Jurkat, Clone E6-1 (cell line): ENCODE measurements at places on chromosomes 2 and 18.
A peak's percentile ranks its signal among the peaks of the same experiment; 100 is the strongest.

DNA sequence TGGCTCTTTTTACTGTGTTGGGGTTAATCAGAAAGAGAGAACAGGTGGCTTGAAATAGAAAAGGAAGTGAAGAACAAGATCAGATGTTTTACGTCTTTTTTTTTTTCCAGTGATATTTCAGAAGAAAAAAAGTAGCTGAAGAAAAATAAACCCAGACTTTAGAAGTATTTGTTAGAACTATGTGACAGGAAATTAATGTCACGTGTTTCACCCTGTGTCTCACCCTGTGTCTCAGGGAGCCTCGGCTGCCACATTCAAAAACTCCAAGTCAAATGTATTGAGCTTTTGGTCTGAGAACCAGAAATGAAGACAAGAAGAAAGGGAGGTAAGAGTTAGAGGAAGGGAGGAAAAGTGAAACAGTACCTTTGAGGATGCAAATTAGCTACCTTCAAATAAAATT lies 38.0 kb downstream of the AKAIN1 start:
- peak; percentile 48 for DNase-seq

- no peak for DNase-seq
Measured at GRCh38 chr2:175034716-175035115, 29.5 kb upstream of the CHN1 start.

GRCh38 chr2:116133381-116133942 lies 1681.0 kb upstream of the DDX18 start:
- DNase-seq = no peak

DNA sequence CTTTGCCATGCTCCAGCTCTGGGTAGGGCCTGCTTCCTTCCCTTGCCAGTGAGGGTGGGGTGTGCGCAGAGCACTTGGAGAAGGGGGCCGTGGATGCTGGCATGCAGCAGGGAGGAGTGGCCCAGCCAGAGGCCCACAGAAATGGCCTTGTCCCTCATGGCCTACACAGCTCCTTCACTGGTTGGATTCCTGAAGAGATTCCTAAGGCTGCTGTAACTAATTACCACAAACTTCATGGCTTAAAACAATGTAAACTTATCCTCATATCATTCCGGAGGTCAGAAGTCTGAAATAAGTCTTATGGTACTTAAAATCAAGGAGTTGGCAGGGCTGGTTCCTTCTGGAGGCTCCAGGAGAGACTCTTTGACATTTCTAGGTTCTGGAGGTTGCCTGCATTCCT lies 195.2 kb downstream of the GLI2 start:
- DNase-seq = no peak

DNA sequence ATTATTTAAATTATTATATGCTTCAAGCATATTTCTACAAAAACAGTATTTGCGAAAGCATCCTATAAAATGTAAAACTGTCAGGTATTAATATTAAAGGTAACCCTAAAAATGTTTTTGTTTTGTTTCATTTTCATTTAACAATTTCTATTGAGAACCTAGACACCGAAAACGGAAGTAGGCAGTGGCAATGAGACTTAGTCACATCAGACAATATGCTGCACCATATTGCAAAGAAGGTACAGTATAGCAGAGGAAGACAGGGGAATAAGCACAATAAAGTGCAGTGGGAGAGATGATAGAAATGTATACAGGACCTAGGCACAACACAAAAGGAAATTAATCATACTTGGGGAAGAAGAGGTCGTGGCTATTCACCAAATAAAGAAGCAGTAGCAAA lies 12.2 kb downstream of the SCN1A start:
- DNase-seq = no peak

DNA sequence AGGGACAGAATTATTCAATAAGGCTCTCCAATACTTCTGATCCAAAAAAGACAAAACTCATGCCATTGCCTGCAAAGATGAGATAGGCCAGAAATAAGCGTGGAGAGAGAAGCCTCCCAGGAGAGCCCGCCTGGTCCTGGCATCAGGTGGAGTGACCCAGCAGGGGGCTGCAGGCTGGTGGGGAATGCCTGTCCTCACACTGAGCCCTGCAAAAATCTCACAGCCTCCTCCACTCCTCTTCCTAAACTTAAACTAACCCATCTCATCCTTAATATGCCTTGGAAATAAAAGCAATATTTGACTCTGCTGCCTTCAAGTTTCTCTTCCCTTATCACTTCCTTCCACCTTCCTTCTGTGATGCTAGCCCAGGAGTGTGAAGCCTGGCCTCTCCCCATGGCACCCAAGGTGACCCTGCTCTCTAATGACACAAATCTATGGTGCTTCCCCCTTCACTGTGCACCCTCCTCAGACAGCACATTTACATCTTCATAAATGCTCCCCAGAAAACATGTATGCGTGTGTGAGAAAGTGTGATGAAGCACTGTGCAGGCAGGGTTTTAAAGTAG lies 218.4 kb downstream of the ANAPC1 start:
- DNase-seq = no peak

GRCh38 chr2:191362841-191363240 lies 117.6 kb downstream of the MYO1B start:
- DNase-seq = no peak

DNA sequence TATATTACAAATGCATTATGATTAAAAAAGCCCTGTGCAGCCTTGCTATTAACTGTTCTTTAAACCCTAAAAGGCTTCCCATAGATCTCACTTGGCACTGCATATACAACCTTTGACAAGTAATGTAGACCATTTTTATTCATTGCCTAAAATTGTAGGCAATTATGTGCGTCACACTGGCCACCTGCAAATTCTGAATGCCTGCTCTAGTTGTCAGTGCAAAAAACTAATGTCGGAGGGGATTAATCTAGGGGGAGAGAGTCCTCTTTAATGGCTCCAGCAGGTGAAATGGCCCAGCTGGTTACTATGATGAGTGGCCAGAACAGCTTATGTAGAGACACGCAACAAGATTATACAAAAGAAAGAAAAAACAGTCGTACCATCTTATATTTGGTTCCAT lies 123.2 kb downstream of the OLA1 start:
- DNase-seq = no peak

- DNase-seq = no peak
Measured at GRCh38 chr2:164755952-164756351, 85.7 kb downstream of the COBLL1 start.

GRCh38 chr18:76410660-76411417 lies 84.2 kb downstream of the ZNF516 start:
- no peak for DNase-seq

- DNase-seq = no peak
Measured at GRCh38 chr2:241461693-241462677, 46.4 kb downstream of the STK25 start.

DNA sequence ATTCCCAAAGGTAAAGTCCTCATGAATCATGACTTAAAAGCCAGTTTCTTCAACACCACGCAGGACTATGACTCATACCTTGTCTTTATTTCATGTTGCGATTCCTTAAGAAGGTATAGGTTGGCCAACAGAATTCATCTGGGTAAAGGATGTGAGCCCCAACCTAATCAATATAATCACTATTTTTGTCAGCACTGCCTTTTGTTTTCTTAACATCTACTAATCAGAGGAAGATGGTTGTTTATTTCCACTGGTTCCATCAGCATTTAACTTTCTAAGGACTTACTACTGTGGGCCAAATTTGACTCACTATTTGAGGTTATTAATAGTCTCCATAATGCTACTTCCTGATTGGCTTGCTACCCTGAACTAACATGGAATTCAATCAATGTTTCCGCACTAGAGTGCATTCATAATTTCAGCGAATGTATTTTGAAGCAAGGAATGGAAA lies 78.6 kb downstream of the SCG2 start:
- no peak for DNase-seq

DNA sequence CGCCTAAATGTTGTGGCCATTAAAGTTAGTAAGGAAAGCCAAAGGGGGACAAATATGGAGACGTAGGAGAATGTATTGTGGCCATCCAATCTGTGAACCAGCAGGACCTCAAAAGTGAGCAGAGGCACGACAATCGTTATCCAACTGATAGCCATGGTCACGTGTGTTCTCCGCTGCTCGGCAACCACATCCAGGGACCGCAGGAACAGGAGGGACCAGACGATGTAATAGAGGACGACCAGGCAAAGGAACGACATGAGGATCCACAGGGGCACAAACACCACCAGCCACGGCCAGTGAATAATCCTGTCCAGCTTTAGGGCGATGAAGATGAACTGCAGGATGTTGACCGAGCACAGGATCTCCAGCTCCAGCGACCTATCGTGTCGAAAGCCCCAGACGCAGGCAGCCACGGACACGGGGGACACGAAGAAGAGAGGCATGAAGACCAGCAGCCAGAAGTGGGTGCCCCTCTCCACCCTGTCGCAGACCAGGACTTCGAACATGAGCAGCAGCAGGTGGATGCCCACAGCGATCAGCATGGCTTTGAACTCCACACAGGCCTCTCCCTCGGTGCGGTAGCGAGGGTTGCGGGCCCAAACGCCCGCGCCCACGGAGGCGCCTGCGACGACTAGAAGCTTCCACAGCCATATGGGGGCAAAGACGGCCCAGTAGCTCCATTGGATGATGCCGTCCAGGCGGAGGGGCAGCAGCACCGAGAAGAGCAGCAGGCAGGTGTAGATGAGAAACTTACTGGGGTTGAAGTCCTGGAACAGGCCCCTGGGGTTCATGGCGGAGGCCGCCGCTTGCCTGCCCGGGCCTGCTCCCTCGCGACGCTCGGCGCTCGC lies 790 bp downstream of the TMEM185B start:
- no peak for DNase-seq

- DNase-seq = no peak
Measured at GRCh38 chr2:174777347-174778084, 13.2 kb upstream of the CHRNA1 start.

DNA sequence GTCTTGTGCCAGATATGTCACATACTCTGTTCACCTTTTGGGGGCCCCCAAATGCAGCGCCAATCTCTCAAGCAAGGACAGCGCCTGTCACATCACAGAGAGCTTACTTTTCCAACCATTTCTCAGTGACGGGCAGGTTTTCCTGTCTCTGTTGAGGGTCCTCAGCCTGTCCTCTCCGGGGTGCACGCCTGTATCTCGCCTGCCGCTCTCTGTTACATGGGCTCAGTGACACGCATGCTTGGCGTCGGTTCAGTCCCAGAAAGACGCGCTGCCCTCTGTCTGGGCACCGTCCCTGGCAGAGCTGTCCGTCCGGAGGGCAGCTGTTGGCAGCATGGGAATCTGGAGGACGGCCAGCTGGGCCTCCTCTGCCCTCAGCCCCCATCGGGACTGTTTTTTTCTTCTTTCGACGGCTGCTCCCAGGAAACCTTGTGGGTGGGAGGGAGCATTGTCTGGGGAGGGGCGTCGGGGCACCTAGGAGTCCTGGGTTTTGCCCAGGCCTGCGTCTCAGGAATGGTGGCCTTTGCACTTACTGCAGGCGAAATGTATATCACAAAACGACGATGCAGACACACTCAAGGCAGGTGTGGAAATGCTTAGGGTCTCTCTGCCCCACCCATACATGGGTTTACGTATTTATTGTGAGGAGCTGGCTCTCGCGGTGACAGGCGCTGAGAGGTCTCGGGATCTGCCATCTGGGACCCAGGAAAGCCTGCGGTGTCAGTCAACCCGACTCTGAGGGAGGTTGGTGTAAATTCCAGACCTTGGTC lies 30.9 kb downstream of the RTP5 start:
- DNase-seq = no peak

- no peak for DNase-seq
Measured at GRCh38 chr2:3986063-3986462, 282.7 kb downstream of the DCDC2C start.

- DNase-seq = no peak
Measured at GRCh38 chr18:45056926-45057325, 376.2 kb downstream of the SETBP1 start.

DNA sequence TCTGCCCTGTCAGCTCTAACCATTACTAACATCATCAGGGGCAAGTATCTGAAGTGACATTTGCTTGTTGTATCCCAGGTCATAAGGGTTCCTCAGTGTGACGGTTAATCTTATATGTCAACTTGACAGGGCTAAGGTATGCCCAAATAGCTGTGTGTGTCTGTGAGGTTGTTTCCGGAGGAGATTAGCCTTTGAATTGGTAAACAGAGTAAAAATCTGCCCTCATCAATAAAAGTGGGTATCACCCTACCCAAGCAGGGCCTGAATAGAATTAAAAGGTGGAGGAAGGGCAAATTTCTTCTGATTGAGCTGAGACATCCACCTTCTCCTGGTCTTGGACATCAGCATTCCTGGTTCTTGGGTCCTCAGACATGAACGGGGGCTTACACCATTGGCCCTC lies 12.8 kb upstream of the TGFA start:
- DNase-seq = no peak

GRCh38 chr2:44793322-44793870 lies 148.1 kb upstream of the SIX3 start:
- DNase-seq = peak; percentile 2

- no peak for DNase-seq
Measured at GRCh38 chr18:45449418-45450227, 165.7 kb upstream of the SLC14A2 start.

DNA sequence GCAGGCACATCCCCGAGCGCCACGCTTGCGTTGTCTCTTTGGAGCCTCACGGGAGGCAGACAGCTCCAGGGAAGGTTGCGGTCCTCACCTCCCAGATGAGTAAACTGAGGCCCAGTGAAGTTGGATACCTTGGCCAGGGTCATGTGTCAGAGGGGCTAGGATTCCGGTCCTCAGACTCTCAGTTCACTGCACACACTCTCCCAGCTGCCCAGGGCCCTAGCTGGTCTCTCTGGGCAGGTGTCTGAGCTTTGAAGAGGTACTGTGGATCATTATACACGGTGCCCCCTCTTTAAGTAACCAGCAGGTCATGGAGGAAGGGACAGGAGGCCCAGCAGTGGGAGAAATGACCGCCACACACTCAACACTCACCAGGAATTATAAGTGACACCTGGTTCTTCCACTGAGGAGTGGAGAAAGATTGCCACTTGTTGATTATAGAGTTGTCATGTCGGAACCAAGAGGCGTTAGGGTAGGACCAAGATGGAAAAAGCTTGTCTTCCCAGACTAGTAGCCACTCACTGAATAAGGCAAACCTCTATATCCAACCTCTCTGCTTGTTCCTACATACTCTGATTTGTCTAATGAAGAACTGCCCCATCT lies 588 bp downstream of the TMEM214 start:
- DNase-seq = no peak

DNA sequence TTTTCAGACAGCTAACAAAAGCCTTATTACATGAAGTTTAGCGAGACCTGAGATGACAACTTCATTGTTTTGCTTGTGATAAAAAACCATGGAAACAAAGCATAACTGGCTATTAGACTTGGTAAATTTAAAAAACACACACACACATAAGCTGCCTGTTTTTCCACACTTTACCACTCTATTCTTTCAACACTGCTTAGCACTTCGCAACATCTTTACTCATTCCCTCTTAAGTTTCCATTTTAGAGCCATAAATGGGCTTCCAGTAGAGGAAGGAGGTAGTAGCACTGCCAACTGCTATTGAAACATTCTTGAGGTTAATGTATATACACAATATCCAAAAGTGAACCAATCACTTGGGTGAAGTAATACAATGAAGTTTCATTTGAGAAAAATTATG lies 54.1 kb downstream of the BAZ2B start:
- no peak for DNase-seq
